ENCODE measurements at places on chromosomes 1 and 21.
A peak's percentile ranks its signal among the peaks of the same experiment; 100 is the strongest.

DNA sequence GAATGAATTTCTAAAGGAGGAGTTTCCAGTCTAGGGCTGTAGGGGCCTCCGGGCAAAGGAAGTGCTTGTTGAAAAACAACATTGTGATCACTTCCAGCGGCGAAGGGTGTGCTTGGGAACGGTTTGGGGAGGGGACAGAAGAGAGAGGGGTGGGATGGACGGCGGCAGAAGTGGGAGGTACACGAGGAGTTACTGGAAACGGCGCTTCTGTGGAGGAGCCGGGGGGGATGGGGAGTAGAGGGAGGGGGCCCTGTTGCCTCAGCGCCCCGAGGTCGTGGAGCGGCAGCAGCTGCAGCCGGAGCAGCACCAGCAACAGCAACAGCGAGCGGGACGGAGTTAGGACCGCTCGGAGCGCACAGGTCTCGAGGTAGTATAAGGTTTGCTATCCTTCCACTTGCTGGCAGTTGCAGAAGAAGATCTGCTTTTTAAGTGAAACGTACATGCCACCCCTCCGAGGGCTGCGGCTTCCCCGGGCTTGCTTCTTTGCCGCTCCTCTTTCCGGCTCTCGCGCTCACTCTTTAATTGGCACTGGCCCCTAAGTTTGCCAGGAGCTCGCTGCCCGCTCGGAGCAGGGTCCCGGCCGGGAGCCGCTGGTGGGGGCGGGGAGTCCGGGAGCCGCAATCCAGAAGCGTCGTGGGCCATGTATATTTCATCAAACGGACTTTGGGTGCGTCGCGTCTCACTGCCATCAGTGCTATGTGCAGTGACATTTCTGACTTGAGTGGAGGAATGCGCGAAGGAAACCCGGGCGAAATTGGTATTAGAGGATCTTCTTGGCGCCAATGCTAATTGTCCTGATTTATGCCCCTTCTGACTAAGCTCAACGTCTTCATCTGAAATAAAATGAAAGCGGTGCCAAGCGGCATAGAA is 771 bp upstream of the NTNG1 start:
- DNase-seq: peak; percentile 90

GRCh38 chr21:44051462-44051941 is 39.4 kb downstream of the TRAPPC10 start:
- no peak for DNase-seq

DNA sequence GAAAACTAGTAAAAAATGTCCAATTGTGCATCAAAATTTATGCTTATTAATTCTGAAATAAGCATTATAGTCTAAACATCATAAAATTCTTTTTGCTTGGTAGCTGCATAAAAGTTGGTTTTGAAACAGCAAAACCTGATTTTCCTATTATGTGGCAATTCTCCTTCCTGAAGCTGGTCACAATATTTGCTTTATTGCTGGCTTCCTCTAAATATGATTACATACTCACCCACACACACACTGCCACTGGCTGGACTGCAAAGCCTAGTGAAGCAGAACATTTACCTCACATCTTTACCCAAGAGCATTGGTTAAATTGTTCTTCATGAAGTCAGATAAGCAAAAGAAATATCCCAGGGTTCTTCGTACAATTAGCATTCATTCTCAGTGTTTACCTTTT is 103.0 kb downstream of the NR5A2 start:
- no peak for DNase-seq

DNA sequence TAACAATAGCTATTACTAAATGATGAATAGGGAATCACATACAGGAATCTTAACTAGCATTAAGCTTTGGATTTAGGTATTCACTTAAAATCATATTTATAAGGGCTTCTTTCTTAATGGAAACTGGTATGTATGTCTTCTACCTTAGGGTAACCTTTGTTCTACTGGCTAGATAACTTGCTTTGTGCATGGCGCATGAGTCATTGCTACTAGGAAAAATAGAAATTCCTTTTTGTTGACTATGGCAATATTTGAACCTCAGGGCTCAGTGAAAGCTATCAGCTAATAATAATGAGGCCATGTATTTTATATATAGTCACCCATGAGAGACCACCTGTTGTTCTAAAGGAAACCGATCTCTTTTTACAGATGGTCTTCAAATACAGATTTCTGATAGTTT is 72.5 kb downstream of the RPS6KC1 start:
- peak; percentile 61 for DNase-seq

GRCh38 chr21:33071770-33072306 is 1.9 kb downstream of the OLIG1 start:
- no peak for DNase-seq

Data from fibroblast of skin of right quadriceps (primary cell).